ENCODE measurements at places on chromosomes 1 and 21.
A peak's percentile ranks its signal among the peaks of the same experiment; 100 is the strongest.

- DNase-seq, result no peak
These were observed 105.1 kb downstream of the ITSN1 start for GRCh38 chr21:33747420-33747819.

- no peak for DNase-seq
These were observed 5.2 kb downstream of the RPL5 start for GRCh38 chr1:92837062-92837461.

DNA sequence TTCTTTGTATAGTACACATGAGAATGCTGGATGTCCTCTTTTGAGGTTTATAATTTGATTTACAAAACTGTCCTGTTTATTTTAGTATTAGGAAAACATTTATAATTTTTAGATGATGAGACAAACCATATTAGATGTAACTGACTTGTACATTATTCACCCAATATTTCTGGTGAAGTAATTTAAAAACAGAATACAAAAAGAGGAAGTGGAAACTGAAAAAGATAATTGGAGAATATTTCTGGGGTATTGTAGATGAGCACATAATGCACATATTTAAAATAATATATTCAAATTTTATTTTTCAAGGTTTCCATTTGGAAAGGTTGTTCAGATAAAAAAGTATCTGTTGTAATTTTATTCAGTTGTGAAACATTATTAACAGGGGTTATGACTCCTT lies 40.7 kb downstream of the XPR1 start:
- no peak for DNase-seq

DNA sequence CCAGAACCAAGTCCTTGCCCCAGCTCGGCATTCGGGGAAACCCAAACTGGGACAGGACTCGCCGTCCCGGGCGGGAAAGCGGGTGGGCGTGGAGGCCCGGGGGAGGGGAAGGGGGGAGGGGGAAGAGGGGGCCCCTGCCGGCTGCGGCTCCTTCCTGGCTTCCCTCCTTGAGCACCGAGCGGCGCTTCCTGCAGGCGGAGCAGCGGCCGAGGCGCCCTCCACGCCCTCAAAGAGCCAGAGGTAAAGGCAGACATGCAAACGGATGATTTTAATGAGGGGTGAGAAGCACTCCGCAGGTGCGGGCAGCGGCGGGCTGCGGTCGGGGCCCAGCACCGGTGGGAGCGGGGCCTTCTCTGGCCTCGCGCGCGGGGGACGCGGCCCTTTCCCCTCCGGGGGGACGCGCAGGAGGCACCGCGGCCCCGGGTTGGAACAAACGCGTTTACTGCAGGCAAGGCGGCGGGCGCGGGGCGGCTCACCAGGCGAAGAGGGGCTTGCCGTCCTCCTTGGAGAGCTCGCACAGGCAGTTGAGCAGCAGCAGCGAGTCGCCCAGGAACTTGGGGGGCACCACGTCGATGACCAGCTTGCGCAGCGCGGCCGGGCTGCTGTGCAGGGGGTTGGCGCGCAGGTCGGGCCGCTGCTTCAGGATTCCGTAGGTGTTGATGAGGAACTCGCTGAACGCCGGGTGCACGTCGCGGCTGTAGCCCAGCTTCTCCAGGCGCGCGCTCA lies 5.7 kb upstream of the FTCD start:
- no peak for DNase-seq

GRCh38 chr21:44552681-44553080 lies 1.4 kb upstream of the KRTAP10-2 start:
- peak; percentile 27 for DNase-seq

DNA sequence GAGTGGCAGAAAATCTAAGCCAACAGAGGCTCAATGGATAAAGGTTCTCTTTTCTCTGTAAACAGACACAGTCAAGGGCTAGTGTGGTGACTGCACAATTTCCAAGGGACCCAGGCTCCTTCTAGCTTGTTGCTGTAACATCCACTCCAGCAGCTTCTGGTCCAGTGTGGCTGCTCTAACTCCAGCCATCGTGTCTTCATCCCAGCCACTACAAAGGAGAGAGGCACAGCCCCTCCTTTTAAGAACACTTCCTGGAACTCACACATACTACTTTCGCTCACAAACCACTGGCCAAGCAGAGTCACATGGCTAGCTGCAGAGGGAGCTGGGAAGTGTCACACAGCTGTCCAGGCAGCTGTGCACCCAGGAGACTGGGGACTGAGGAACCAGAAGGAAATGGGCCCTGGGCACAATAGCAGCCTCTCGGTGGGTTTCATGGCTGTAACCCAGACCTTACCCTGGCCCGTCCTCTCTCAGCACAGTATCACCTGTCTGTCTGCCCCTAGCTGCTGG lies 188.6 kb upstream of the VAMP3 start:
- no peak for DNase-seq

- DNase-seq, result no peak
These were observed 32.7 kb downstream of the ADSS2 start for GRCh38 chr1:244419024-244419423.

- DNase-seq, result peak; percentile 12
These were observed 7.8 kb downstream of the MORN1 start for GRCh38 chr1:2383576-2383975.

- DNase-seq, result peak; percentile 13
These were observed 351.2 kb downstream of the SMYD3 start for GRCh38 chr1:246155923-246156322.

- DNase-seq, result no peak
These were observed 8.1 kb upstream of the TFF1 start for GRCh38 chr21:42374457-42374856.

- DNase-seq, result no peak
These were observed 13.0 kb upstream of the DMBX1 start for GRCh38 chr1:46476673-46477072.

GRCh38 chr1:85818371-85818770 lies 110.1 kb upstream of the ZNHIT6 start:
- DNase-seq, result no peak

DNA sequence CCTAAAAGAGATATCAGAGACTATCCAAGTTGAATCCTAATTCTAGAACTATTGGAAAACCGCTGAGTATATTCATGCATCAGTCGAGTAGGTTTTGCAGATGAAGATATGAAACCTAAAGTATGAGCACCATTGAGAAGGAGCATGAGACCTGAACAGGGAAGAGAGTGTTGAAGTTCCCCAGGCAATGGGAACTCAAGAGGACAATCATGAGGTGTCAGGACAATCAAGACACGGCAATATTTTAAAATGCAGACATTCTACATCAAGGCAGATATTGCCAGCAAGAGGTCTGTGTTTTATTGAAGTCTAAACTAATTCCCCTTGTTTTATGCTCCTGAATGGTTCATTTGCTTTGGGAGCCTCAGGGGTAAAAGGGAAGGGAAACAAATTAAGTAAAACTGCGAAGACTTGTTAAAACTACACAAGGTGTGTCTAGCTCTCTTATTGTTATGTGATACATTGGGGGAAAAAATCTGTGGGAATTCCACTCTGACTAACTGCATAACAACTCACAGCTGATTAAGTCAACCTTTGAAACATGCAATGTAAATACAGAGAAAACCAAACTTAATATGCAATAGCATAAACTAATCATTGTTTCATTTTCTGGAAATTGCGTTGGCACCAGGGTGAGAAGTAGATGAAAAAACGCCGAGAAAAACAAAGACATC lies 347.9 kb upstream of the ADGRL2 start:
- DNase-seq, result no peak

GRCh38 chr1:23657659-23658275 lies 33.8 kb upstream of the RPL11 start:
- peak; percentile 71 for DNase-seq

GRCh38 chr1:226494092-226494609 lies 54.4 kb upstream of the STUM start:
- DNase-seq, result no peak

DNA sequence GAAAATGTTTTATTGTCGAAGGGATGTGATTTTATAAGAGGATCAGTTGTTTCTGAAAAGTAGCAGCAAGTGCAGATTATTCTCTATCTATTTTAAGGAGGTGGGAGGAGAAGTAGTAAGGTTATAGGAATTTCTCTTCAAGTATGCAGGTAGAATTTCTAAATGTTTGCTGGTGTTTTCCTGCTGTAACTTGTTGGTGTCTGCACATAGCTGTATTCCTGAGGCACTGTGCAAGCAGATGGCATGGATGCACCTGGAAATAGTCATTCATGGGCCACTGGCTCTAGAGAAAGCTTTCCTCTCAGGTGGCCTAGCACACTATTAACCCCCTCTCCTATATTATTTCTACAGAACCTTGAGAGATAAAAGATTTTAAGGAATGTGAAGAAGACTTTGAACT lies 30.3 kb upstream of the PODN start:
- no peak for DNase-seq

- DNase-seq, result peak; percentile 33
These were observed 79.3 kb upstream of the ATF3 start for GRCh38 chr1:212529211-212529741.

GRCh38 chr1:211606332-211606913 lies 27.5 kb upstream of the SLC30A1 start:
- DNase-seq, result no peak

DNA sequence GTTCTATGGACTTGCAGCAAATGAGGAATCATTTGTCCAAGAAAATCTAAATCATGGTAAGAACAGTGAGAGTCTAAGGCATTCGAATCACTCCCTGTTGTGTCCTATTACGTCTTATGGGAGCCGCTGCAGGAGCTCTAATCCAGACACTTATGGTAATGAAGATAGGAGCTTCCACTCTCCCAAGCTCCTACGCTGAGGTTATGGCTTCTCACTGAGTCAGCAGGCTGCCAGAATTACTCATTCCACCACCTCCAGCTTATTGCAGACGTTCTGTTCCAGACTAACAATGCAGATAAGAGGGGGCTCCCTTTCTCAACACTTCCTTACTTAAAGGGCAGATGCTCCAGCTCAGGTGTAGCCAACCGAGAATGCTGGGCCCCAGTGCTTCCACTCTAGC lies 212.6 kb downstream of the GREM2 start:
- DNase-seq, result no peak

- no peak for DNase-seq
These were observed 25.5 kb downstream of the EIF2D start for GRCh38 chr1:206586501-206587445.

GRCh38 chr1:234683127-234683860 lies 73.3 kb upstream of the IRF2BP2 start:
- no peak for DNase-seq

DNA sequence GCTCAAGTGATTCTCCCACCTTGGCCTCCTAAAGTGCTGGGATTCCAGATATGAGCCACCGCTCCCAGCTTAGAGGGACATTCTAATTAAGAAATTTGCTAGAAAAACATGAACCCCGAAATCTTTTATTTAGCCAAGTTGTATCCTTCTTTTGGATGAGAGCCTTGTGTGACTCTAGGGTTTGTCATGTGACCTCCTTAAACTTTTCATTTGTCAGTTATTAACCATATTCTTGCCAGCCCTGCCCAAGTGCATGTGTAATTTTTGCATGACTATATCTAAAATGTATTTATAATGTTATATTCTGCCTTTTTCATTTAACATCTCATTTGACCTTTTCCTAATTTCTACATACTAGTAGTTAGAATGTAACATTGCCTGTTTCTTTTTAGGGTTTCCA lies 1.9 kb downstream of the UTP25 start:
- DNase-seq, result no peak

- DNase-seq, result no peak
These were observed 26.7 kb downstream of the TSPAN2 start for GRCh38 chr1:115062542-115063004.

DNA sequence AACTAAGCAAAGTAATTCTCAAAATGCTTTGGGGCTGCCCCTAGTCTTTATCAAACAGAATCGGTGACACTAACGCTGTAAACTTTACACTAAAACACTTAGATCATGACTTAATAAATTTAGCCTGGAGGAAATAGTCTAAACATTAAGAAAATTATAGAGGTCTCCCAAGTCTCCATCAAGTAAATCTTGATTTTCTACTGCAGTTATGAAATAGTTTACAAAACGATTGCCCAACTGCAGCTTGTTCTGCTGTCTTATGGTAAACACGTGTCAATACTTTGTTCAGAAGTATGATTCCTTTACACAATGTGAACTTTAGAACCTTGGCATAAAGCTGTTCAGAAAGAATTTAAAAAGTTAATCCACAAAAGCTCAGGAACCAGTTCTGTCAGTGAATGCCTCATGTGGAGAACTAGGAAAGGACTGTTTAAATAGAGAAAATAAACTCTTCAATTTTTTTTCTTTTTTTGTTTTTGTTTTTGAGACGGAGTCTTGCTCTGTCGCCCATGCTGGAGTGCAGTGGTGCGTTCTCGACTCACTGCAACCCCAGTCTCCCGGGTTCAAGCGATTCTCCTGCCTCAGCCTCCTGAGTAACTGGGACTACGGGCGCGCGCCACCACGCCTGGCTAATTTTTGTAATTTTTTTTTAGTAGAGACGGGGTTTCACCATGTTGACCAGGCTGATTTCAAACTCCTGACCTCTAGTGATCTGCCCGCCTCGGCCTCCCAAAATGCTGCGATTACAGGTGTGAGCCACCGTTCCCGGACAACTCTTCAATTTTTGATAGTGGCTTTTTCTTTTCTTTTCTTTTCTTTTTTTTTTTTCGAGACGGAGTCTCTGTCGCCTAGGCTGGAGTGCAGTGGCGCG lies 1.6 kb downstream of the DDI2 start:
- no peak for DNase-seq

DNA sequence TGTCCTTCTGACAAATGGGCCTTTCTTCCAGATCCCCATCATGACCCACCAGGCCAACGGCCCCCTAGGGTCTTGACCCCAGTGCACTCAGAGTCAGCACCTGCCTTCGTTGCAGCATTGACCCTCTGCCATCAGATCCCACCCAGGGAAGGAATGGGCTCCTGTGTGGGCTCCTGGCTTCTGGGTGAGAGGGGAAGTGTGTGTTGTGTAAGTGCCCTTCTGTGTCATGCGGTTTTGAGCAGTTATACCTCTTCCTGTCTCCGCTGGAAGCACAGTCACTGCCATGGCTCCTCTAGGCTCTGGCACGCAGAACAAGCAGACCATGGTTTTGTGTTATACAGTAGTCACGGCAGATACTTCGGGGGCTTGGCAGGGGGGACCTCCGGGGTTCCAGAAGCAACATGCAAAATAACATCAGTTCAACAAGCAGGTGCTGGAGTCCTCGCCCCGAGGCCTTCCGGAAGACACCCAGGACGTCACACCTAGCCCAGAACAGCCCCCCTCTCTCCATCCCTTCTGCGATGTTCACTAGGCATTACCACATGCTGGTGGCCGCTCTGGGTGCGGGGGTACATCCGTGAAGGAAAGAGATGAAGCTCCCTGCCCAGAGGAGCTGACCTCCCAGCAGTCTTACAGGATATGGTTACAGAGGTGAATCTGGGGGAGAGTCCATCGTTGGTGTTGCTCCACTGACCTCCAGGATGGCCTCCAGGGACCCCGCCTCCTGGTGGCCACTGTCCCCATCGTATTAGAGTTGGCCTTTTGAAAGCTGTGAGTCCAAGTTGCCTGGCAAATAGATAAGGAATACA lies 17.4 kb upstream of the KCNAB2 start:
- peak; percentile 23 for DNase-seq

GRCh38 chr21:29297483-29298347 lies 1.0 kb upstream of the BACH1 start:
- no peak for DNase-seq

Measured in adrenal gland (tissue), 19 donors.